Endothelial cell of umbilical vein (primary cell): ENCODE measurements at places on chromosomes 1 and 21. TPM values are rescaled to one million over a fixed set of nuclear protein-coding genes. Genes with fewer than 3 reads are reported as not detected.

The AKR7A2 gene
- 69.9 and 70.7 TPM in 2 replicates for polyA plus RNA-seq

DNA sequence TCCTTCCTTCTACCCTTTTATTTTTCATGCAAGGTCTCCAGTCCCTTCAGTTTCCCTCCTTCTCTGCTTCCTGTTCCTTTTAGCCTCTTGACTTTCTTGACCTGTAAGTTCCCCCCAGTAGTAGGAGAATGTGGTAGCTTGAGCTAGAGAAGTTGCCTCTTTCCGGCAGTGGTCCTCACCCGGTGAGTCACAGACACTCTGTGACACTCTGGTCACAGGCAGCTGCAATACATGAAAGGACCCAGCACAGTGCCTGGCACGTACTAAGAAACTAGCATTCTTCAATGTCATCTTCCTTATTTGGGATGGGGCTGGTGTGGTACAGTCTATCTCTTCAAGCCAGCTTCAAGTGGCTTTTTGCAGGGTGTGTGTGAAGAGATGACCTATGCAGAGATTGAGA lies 16.0 kb downstream of the PFKFB2 start:
- no peak for DNase-seq

GRCh38 chr1:235011599-235012435 lies 116.8 kb downstream of the TOMM20 start:
- peak; percentile 64 for DNase-seq

The WNT2B gene
- polyA plus RNA-seq, result 0.92 and 1.5 TPM in 2 replicates

The PGLYRP4 gene
- polyA plus RNA-seq, result not detected in 2 replicates

The INKA2 gene
- 2.4 and 2.6 TPM in 2 replicates for polyA plus RNA-seq

The S100A9 gene
- polyA plus RNA-seq, result not detected in 2 replicates

DNA sequence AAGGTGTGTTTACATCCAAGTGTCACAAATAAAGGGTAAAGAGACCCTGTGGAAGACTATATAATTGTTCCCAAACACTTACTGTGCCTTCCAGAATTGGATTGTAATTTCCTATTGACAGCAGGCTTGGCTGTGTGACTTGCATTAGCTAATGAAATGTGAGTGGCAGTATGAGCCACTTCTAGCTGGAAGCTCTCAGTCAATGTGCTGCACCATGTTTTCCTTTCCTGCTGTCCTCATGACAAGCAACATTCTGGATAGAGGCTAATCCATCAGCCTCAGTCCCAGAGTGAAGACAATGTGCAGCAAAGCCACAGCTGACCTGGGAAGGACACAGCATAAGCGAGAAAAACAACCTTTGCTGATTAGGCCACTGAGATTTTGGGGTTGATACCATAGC lies 5.9 kb upstream of the FOXJ3 start:
- no peak for DNase-seq

GRCh38 chr1:55803429-55803828 lies 588.3 kb upstream of the USP24 start:
- no peak for DNase-seq

GRCh38 chr1:96039910-96040309 lies 681.7 kb upstream of the PTBP2 start:
- no peak for DNase-seq

DNA sequence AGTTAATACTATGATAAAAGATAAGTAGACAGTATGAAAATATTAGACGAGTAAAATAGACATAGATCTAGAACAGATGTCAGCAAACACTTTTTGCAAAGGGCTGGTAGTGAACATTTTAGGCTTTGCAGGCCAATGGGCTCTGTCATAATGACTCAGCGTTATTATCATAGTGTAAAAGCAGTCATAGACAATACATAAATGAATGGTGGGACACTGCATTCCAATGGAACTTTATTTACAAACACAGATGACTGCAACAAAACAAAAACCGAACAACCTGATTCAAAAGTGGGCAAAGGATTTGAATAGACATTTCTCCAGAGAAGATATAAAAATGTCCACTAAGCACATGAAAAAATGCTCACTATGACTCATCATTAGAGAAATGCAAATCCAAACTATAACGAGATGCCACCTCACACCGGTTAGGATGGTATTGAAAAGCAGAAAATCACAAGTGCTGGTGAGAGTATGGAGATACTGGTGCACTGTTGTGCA lies 7.3 kb downstream of the GSTM5 start:
- peak; percentile 9 for DNase-seq

- DNase-seq, result peak; percentile 83
These were observed 76.4 kb downstream of the ADGRL2 start for GRCh38 chr1:81876901-81877733.

The UTP25 gene
- 5.9 and 6.6 TPM in 2 replicates for polyA plus RNA-seq

The FCRL5 gene
- not detected in 2 replicates for polyA plus RNA-seq

DNA sequence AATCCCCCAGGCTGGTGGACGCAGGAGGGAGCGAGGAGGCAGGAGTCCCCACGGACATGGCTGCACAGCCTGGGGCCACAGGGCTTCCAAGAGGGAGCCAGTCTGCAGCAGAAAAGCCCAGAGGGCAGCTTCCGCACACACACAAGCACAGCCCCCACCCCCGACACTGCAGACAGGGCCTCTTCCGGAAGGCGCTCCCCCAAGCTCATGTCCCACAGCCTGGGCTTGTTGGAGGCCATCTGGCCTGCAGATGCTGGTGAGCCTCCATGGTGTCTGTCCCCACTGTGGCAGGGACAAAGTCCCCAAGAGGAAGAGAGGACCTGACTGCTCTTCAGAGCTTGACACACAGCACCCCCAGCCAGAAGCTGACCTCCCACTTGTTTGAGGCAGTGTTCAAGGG lies 13.4 kb upstream of the KIAA1614 start:
- no peak for DNase-seq

- no peak for DNase-seq
These were observed at the start of gene FAAH for GRCh38 chr1:46394108-46394871. Gene FAAH, plus strand, starts transcription at chr1:46394317. Its CDS starts 32 bp downstream, at chr1:46394349.

- DNase-seq, result no peak
These were observed at the start of gene FAAP20 for GRCh38 chr1:2194319-2194897. Gene FAAP20, minus strand, starts transcription at chr1:2194772. Its CDS starts 23 bp downstream, at chr1:2194749.

DNA sequence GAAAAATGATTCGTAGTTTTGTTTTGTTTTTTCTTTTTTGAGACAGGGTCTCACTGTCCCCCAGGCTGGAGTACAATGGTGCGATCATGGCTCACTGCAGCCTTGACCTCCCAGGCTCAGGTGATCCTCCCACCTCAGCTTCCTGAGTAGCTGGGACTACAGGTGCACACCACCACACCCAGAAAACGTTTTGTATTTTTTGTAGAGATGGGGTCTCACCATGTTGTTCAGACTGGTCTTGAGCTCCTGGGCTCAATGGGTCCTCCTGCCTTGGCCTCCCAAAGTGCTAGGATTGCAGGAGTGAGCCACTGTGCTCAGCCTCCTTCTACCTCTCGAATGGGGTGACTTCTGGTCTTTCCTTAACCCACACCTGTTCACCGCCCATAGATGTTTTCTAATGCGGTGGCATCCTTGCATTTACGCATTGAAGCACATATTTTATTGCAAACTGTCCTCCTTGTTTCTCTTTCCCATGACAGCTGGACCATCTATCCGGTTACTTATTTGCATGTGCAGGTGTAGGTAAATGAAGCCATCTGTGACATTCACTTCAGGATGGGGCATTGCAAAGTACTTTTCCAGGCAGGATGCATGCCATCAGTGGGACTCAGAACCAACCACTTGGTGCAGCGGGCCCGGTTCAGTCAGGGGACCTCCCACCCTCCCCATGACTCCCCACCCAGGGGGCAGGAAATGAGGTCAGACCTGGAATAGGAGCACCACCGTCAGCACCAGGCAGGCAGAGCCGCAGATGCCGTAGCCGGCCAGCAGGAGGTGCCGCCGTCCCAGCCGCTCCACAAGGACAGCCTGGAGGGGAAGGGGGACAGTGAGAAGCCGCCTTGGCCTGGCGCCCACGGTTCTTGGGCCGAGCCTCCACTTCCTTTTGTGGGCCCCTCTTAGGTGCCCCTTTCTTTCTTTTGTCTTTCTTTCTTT lies 16.5 kb downstream of the SLC2A7 start:
- DNase-seq, result peak; percentile 40

DNA sequence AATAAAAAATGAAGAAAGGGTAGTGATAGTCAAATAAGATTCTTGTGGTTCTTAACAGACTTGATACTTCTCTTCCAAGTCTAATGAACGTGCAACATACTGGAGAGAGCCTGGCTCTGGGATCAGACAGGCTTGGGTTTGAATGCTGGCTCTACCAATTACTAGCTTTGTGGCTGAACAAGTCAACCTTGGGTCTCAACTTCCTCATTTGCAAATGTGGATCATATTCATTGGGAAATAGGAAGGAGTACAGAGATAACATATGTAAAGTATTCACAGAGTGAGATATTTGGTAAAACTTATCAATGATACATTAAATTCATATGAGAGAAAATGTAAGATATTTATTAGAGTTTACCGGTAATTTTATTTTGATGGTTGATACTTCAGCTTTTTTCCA lies 2.0 kb downstream of the EDEM3 start:
- no peak for DNase-seq

DNA sequence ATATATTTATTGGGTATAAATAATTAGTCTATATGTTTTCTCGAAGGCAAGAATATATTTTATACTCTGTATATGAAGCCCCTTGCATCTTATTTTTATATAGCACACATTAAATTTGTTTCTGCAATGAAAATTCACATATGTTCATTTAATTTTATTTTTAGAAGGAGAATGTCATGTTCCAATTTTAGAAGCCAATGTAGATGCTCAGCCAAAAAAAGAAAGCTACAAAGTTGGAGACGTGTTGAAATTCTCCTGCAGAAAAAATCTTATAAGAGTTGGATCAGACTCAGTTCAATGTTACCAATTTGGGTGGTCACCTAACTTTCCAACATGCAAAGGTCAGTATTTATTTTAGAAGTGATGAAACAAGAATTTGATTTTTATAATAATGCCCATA lies 16.6 kb downstream of the CFHR5 start:
- DNase-seq, result no peak

- DNase-seq, result no peak
These were observed 1.3 kb upstream of the DNAJC16 start for GRCh38 chr1:15525050-15526020.

The LCE3D gene
- polyA plus RNA-seq, result not detected in 2 replicates
